Stimulated activated CD4-positive, alpha-beta T cell treated with anti-CD3 and anti-CD28 coated beads, Interleukin-1b, Interleukin-23, amount 100 ng/mL, for 24 hours (primary cell): ENCODE measurements at places on chromosomes 4 and X.

- DNase-seq: no peak
Observed at GRCh38 chrX:32483534-32484136, 727.7 kb downstream of the DMD start.

DNA sequence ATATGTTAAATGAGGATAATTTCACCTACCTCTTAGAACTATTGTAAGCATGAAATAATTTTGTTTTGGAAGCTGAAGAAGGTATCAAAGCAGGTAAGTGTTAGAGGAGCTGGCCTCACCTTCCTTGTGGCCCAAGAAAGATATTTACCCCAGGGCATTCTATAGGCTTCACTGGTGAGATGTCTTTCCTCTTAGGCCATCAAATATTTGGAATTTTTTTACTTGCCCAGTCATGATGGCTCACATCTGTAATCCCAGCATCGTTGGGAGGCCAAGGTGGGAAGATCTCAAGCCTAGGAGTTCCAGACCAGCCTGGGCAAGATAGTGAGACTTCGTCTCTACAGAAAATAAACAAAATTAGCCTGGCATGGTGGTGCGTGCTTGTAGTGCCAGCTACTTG is 6.1 kb upstream of the SMS start:
- no peak for DNase-seq

- no peak for DNase-seq
Observed at GRCh38 chrX:140526171-140526570, 21.3 kb upstream of the SOX3 start.

DNA sequence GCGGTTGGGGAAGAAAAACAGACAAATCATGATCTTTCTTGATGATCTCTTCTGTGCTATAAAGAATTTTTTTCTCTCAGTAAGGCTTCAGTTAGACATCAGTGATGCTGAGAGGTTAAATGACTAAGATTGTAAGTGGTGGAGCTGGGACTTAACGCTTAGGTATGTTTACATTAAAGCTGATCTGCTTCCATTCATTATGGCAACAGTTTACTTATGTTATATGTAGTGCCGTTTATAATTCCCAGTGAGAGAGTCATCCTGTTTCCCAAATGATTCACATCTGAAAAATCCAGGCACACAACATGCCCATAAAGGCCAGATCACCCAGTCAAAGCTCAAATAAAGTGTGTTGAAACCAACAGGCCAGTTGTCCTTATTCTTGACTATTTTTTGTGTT is 50.1 kb downstream of the CENPVL3 start:
- DNase-seq: no peak

DNA sequence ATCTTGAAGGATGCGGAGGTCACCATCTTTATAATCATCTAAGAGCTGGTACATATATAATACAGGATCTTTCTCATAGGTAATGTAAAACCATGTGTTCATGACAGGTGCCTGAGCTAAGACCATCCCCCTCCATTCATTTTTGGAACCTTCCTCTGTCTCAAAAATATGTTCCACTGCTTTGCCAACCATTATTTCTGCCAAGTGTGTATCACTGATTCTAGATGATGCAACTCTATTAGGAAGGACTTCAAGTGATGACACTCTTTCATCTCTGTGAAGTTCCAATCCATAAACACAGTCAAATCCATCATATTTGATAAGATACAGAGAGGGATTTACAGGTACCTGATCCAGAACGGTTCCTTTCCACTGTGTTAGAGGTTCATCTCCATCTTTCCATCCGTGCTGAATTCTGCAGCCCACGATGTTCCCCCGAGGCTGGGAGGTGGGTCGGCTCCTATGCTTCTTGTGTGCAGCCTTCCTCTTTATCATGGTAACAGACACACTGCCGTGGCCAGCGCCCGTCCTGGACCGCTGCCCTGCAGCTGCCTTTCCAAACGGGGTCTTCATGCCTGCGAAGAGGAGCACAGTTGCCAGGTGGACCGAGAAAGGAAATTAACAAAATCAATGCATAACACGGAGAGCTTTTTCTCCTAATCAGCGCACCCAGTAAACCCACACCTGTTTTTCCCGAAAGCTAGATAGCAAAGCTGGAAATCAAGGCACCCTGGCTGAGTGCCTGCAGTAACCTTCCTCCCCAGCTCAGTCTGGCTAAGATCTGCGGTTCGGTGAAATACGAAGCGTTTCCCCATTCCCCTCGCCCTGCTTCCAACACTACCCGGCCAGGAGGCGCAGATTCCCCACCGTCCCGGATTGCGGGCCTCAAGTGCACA is 718 bp downstream of the SPIN3 start:
- no peak for DNase-seq
